ENCODE measurements at places on chromosomes 11 and 22.

DNA sequence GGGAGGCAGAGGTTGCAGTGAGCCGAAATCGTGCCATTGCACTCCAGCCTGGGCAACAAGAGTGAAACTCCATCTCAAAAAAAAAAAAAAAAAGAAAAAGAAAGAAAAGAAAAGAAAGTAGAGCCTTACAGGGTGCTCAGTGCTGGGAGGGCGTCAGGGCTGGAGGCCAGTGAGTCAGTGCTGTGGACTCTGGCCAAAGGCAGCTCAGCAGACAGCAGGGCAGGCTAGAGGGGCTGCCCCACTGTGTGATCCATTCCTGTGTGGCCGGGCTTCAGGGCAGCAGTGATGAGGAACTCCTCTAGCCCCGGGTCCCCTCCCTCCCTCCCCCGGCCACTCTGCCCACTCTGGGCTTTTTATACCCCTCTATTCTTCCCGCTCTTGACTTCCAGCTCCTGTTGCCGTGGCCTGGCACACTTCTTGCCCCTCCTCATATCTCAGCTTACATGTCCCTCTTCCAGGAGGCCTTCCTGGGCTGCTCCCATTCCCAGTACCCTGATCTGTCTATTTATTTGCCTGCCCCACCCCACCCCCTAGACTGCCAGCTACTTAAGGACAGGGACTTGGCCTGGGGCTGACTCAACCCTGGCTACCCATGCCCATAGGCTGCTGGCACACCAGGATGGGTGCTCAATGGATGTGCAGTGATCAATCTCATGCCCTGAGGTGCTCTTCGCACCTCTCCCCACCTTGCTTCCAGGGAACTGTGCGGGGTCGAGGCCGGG, 10.1 kb downstream of the SYT12 start:
- no peak for DNase-seq

- peak; percentile 40 for DNase-seq
Measured at GRCh38 chr11:14578541-14578956, 58.4 kb upstream of the PSMA1 start.

DNA sequence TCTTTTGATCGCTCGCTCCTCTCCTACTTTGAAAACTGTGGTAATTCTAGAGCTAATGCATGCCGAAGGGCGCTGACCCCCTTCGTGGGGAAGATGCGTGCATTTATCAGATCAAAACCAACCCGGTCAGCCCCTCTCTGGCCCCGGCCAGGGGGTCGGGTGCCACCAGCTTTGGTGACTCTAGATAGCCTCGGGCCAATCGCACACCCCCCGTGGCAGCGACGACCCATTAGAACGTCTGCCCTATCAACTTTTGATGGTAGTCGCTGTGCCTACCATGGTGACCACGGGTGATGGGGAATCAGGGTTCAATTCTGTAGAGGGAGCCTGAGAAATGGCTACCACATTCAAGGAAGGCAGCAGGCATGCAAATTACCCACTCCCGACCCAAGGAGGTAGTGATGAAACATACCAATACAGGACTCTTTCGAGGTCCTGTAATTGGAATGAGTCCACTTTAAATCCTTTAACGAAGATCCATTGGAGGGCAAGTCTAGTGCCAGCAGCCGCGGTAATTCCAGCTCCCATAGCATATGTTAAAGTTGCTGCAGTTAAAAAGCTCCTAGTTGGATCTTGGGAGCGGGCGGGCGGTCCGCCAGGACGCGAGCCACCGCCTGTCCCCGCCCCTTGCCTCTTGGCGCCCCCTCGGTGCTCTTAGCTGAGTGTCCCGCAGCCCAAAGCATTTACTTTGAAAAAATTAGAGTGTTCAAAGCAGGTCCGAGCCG, 3898.2 kb upstream of the OR11H1 start:
- no peak for DNase-seq

GRCh38 chr22:41184679-41185078, 20.4 kb upstream of the L3MBTL2 start:
- no peak for DNase-seq

DNA sequence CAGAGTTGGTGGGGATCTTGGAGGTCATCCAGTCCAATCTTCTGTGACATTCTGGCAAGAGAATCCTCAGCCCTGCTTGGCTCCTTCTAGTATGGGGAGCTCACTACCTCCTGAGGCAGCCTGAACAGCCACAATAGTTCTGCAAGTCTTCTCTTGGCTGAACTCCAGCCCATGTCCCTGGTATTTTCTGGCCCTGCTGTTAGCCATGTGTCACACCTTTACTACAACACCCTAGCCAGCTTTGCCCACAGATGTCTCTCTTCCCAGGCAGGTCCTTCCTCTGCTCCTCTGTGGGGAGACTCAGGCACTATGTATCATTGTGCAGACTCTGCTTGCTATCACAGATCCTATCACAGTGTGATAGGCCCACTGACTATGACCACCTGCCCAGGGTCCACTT, 297.7 kb downstream of the CTTN start:
- no peak for DNase-seq

DNA sequence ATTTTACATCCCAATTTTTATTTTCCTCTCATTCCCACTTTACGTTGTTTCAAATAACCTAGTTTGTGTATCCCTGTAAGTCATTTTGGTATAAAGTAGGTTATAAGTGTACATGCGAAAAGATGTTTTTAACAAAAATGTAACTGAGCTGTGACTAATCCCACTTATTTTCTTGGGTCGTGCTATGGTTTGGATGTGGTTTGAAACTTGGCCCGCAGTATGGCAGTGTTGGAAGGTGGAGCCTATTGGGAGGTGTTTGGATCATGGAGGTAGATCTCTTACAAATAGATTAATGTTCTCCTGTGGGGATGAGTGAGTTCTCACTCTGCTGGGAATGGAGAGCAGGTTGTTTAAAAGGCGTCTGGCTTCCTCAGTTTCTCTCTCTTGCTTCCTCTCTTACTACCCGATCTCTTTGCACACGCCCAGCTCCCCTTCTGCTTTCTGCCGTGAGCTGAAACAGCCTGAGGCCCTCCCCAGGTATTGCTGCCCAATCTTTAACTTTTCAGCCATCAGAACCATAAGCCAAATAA, 7.2 kb downstream of the RPL27A start:
- DNase-seq = no peak

DNA sequence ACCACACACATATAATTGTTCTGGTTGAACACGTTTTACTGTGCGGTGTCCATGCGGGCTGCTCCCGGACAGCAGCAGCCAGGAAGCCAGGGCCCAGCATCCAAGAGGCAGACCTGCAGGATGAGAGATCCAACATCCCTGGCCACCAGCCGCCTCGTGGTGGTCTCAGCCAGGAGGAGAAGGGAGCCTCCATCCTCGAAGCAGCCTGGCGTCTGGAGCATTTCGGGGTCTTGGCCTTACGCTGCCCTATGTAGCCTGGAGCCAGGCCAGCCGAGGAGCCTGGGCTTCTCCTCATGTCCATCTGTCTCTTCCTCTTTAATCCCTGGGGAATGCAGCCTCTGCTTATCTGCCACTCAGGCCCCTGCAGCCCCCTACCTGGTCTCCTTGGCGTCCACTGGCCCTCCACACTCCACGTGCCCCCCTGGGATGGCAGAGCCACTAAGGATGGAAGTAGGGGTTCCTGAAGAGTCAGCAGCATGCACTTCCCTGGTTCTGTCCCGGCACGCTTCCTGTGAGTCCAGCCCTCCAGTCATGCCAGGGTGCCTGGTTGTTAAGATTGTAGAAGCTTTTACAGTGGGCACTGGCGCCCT, 253.2 kb downstream of the TBC1D22A start:
- DNase-seq = no peak

DNA sequence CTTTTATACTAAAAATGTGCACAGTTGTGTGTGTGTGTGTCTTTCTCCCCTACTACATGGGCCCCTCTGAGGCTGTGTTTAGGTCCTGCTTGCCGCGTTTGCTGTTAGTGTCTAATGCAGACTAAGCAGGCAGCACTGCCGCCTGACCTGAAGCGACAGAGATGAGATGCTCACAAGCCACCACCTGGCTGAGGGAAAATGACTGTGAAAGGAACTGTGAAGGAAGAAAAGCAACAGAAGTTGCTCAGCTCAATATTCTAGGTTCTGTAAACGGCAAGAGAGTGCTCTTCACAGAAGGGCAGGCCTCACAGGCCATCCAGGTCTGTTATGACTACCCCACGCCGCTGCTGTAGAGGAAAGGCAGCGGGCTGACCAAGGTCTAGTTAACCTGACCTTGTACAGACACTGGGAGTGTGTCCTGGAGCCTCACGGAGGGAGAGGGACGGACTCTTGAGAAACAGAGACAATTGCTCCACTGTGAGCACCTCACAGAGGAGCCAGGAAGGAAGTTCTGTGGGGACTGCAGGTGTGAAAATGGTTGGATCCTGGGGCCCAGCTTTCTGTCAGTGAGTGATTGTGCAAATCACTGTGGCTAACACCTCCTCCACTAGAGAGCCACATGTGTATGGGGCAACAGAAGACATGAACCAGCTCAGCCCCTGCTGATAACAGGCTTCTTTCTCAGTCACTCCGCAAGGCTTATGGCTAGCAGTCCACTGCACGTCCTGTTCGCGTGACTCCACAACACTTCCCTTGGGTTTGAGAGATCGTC, 31.3 kb upstream of the YPEL1 start:
- peak; percentile 74 for DNase-seq

- no peak for DNase-seq
Measured at GRCh38 chr11:8717544-8717875, 34.9 kb downstream of the RPL27A start.

DNA sequence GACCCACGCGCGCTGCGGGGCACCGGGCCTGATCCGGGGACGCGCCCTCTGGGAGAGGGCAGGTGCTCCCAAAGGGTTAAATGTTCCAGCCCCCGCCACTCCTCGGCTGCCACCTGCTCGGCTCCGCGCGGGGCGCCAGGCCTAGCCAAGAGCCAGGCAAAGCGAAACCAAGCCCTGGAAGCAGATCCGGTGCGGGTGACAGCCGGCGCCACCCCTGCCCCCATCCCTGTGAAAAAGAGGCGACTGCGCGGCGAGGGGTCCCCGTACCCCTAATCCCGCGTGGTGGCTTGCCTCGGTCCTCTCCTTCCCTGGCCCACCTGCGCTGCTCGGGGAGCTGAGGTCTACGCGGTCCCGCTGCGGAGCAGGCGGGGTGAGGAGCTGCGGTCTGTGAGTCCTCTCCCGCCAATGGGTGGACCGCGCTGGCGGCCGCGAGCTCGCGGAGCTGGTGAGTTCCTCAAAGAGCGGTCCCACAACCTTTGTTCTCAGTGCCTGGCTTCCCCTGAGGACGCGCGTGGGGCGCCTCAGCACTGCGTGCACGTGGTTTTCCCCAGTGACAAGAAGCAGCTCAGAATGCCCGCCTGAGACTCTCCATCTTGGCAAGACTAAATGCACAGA, at the start of gene ME3:
ME3 (minus strand) TSS at position 610 of the 615 bp plus-strand sequence.
- DNase-seq = peak; percentile 69

- DNase-seq = no peak
Measured at GRCh38 chr11:66912911-66913310, 45.3 kb downstream of the PC start.

DNA sequence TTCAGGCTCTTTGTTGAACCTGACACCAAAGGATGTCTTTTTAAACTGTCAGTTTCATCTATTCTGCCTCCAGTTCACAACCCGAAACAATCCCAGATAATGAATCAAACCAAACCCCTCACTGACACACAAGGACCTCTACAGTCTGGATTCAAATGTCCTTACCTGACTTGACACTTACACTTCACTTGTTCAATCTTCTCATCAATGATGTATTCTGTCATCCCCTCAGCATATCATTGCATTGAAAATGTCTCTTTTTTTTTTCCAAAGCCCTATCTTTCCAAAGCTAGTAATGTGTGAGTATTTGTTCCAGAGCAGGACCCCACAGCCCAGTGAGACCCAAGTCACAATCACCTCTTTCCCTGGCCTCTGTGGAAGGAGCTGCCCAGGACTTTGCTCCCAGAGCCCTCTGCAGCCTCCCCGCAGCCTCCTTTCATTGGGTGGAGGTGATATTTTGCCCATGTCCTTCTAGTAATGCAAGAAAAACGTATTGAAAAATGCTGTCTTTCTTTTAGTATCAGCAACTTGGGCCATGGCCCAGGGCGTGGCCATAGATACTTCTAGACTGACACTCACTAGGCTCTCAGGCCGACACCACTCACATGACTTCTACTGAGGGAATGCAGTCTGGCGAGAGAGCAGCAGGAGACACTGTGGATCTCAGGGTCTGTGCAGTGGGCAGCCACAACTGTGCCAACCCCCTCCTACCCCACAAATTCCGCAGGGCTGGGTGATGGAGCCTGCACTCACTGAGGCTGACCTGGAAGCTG, 18.2 kb downstream of the RFPL3 start:
- no peak for DNase-seq

GRCh38 chr22:42834177-42834949, 22.7 kb downstream of the ARFGAP3 start:
- DNase-seq = no peak

GRCh38 chr22:30864441-30865420, 103.8 kb downstream of the MORC2 start:
- no peak for DNase-seq

DNA sequence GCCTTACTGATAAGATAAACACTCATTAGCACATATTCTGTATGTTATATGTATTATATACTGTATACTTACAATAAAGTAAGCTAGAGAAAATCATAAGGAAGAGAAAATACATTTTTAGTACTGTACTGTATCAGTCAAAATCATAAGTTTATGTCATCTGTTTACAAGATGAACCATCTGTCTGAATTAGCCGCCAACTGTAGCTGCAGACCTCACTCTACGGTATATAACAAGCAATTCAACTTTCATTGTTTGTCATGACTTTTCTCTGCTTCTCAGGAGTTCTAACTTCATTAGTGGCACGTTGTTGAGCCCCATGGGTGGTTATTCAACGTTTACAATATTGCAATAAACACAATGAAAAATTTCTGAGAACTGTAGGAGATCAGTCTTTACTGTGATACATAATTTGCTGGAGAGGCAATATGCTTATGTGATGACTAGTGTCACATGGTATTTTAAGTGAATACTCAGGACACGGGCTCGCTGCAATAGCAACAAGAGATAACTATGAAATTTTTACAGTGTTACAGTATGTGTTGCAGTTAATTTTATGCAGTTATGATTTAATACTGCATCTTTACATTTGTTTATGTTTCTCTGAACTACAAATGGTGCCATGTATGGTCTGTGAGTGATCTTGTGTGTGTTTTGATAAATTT, 132.2 kb upstream of the CTSC start:
- no peak for DNase-seq

GRCh38 chr11:68128682-68129327, 7.6 kb upstream of the CHKA start:
- DNase-seq = no peak

DNA sequence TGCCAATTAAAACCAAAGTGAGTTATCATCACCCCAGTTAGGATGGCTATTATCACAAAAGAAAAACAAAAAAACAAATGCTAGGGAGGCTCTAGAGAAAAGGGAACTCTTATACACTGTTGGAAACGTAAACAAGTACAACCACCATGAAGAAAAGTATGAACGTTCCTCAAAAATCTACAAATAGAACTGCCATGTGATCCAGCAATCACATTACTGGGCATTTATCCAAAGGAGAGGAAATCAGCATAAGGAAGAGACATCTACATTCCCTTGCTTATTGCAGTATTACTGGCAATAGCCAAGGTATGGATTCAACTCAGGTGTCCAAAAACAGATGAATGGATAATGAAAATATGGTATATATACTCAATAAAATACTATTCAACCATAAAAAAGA, 1145.1 kb downstream of the LRRC4C start:
- no peak for DNase-seq

GRCh38 chr11:13316528-13316961, 39.0 kb downstream of the BMAL1 start:
- no peak for DNase-seq
